Activated CD4-positive, CD25-positive, alpha-beta regulatory T cell (primary cell): ENCODE measurements at places on chromosomes 16 and 17.

DNA sequence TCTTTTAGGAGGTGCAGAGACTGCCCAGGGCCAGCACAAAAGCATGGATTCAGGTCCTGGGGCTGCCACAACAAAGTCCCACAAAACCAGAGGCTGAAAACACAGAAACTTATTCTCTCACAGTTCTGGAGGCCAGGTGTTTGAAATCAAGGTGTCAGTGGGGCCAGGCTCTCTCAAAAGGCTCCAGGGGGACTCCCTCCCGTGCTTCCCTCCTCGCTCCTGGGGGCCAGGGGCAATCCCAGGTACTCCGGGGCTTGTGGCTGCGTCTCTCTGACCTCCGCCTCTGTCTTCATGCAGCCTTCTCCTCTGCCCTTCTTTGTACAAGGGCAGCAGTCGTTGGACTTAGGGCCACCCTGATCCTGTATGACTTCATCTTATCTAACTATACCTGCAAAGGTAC lies 8.3 kb upstream of the RBFOX3 start:
- no peak for DNase-seq

DNA sequence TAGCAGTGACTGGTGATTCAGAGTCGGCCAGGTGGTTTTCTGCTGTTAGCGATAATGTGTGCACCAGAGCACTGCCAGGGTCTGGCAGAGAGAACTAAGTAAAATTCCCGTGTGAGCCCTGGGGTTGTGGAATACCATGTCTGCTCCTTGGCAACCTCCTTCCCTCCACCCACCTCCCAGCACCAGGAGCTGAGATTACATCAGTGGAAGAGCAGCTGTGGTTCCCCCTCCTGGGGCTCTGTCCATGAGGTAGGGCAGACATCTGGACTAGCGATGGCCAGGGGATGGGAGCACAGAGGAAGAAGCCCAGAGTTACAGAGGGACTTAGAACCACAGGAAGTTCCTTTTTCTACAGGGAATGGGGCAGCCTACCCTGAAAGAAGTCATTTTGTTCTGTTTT lies 15.8 kb downstream of the CLEC10A start:
- no peak for DNase-seq

- DNase-seq: no peak
These were observed 6.5 kb downstream of the ERBB2 start for GRCh38 chr17:39706383-39706782.

- no peak for DNase-seq
These were observed 76.0 kb downstream of the CHD9NB start for GRCh38 chr16:52976539-52977167.

DNA sequence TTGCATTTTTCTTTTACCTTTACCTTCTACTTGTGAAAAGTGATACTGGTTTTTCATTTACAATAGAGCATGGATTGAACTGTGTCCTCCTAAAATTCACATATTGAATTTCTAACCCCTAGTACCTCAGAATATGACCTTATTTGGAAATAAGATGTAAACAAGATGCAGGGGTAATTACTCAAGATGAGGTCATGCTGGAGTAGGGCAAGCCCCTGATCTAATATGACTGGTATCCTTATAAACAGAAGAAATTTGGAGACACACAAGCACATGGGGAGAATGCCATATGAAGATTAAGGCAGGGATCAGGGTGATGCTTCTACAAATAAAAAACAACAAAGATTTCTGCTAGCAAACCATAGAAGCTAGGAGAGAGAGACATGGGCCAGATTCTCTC lies 12.2 kb downstream of the MYH13 start:
- DNase-seq: no peak

DNA sequence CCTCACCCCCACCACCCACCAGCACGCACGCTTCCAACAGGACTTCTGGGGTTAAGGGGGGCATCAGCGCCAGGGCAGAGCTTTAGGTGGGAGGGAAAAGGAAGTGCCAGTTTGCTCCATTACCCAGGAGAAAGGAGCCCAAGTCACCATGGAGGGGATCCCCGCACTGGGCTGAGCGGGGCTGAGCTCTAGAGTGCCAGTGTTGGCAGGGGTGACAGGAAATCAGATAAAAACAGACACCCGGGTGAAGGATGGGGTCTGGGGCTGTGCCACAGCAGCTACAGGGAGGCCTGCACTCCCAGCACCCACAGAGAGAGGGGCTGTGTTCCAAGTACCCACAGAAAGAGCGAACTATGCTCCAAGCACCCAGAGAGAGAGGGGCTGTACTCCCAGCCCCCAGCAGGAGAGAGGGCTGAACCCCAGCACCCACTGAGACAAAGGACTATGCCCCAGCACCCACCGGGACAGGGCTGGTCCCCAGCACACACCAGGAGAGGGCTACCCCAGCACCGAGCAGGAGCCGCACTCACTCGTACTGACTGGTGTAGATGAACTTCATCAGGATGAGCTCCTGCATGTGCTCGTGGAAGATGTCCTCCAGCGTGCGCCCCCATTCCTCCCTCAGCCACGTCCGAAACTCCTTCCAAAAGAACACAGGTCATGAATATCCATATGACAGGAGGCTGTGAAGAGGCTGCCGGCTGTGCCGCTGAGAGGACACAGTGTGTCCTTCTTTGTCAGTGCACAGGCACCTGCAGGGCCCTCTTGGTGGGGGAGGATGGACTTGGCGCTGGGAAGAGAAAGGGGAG lies 18.6 kb upstream of the C16orf95 start:
- no peak for DNase-seq

GRCh38 chr16:30121741-30122571 lies 1.1 kb downstream of the MAPK3 start:
- DNase-seq: no peak

DNA sequence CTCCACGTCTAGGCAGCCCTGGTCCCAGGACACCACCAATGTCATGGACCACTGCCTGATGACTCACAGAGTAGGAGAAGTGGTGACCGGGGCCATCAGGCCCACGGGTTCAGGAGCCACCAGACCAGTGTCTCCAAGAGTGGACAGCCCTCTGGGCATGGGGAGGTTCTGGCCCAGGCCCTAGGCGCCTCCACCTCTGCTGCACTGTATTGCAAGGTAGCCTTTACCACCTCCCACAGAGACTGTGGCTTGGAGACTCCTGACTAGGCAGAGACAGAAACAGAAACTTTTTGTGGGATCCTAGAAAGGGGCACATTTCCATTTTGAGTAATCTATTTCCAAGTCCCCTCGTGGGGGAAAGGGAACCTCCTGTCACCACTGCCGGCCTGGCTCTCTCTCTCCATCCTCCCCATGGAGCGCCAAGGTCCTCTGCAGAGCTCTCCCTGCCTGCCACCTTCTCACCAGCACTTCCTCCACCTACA lies 2.9 kb downstream of the CDIP1 start:
- DNase-seq: no peak

DNA sequence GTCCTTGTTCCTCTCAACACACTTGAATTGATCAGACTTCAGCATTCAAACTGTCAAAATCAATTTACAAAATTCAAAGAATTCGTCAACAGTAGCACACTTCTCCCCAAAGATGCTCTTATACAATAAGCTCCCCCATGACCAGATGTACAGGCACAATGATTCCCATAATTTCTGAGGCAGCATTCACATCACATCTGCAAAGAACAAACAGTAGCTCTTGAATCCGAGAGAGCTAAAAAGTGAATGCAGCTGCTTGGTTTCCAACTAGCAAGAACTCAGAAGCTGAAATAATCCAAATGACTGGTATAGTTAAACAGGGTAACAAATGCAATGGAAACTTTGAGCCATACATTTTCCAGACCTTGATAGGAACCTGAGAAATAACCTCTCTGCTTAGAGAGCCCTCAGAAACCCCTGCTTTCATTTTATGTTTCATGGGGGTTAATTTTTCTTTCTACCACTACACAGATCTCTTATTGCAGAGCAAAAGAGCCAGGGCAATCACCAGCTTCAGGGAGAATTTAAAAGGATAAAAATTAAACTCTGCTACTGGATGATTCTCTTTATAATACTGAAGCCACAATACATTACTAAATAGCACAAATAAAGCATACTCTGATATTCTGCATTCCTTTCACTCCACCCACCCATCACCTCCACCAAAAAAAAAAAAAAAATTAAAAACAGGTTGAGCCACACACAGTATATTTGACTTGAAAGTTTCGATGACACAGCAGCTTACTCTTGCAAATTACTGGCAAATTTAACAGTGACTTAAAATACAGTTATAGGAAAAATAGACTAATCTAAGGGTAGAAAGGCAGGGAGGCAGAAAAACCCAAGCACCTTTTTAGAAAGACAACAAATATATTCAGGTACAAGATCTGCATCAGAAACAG lies 23.1 kb upstream of the TMEM97 start:
- no peak for DNase-seq
